ENCODE measurements at places on chromosomes 7 and 10. TPM values are rescaled to one million over a fixed set of nuclear protein-coding genes. Genes with fewer than 3 reads are reported as not detected.

The CEP55 gene
- total RNA-seq: 30.8 TPM

The FFAR4 gene
- total RNA-seq: not detected

The PILRA gene
- not detected for total RNA-seq

GRCh38 chr7:12199363-12199762 is 11.7 kb upstream of the TMEM106B start:
- no peaks in the 10 kb centered on the region for H3K27me3 ChIP-seq
- no peaks in the 10 kb centered on the region for H3K4me1 ChIP-seq
- no peaks in the 10 kb centered on the region for H3K36me3 ChIP-seq
- H3K27ac ChIP-seq: no peak overlapping the region

DNA sequence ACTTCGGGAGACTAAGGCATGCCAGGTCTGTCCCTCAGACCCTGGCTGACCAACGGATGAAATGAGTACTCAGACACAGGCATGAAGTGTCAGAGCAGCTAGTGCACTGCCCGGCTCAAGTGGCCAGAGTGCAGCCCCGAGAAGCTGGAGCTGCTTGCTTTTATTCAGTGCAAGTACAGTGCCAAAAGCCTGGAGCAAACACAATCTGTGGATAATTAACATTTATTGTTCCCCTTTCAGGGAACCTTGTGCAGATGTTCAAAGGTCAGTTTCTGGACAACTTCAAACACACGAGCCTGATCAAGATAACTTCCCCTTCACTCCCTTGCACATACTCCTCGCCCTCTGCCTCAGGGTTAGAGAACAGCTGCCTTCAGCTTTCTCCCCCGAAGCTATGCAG is 7.9 kb upstream of the ATE1 start:
- no peaks in the 10 kb centered on the region for H3K36me3 ChIP-seq
- H3K4me3 ChIP-seq: no peak overlapping the region
- H3K27ac ChIP-seq: no peak overlapping the region
- H3K4me1 ChIP-seq: no peaks in the 10 kb centered on the region
- DNase-seq: no peak

DNA sequence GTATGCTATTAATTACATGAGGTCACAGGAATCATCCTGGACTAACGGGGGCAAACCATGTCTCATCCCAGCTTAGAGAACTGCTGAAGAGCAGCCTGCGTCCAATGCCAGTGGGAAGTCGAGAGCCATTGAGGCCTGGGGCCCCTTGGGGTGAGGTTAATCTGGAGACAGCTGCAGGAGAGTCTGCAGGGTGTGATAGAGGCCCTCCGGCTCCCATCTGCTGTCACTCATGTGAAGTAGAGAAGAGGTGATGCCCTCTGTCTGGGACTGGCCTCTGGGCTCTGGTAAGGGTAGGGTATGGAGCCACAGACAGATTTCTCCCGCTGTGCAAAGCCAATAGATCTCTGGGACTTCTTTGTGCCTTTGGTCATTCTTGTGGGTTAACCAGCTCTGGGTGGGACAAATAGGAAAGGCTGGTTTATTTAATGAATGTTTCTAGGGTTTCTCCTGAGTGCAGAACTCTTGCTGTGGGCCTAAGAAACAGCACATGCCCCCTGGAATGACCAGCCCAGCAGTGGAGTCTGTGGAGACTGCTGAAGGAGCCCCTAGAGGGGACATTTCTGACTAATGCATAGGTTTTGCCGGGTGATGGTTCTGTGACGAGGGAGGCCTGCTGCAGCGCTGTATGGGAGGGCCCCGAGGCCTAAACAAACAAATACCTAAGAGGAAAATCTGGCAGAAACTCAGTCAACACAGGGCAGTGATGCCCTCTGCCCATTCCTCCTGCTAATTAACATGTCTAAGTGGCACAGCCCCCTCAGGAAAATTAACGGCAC is 34.5 kb downstream of the CRHR2 start:
- no peaks in the 10 kb centered on the region for H3K27me3 ChIP-seq
- H3K27ac ChIP-seq: no peak overlapping the region
- H3K4me1 ChIP-seq: no peaks in the 10 kb centered on the region
- no peak for DNase-seq

DNA sequence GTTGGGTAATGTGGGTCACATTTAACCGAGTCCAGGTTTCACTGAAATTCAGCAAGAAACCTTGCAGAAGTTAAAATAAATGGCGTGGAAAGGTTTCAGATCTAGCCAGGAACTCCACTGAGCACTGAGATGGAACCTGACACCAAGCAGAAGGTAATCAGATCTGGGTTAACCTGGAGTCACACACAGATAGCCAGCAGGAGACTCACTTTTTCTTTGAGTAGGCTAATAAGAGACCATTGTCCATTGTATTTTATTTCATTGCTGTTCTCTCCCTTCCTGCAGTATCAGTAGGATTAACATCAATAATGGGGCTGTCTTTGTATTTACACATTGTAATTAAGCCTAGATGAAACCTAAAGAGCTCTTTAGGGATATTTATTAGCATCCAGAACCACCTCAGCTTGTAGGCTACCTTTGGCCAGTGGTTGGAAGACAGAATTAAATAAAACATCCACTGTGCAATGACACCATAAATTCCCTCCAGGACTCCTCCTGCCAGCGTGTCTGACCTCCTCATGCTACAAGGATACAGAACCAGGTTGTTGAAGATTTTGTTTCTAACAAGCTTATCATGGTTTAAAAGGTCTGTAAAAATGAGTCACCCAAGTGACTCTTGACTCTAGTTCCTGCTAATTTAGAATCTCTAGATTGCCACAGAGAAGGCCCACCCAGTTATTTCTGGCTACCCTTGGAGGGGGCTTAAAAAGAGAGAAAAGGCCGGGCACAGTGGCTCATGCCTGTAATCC is 151.1 kb downstream of the SORCS1 start:
- H3K4me1 ChIP-seq: no peaks in the 10 kb centered on the region
- H3K27ac ChIP-seq: no peak overlapping the region
- no peaks in the 10 kb centered on the region for H3K36me3 ChIP-seq

DNA sequence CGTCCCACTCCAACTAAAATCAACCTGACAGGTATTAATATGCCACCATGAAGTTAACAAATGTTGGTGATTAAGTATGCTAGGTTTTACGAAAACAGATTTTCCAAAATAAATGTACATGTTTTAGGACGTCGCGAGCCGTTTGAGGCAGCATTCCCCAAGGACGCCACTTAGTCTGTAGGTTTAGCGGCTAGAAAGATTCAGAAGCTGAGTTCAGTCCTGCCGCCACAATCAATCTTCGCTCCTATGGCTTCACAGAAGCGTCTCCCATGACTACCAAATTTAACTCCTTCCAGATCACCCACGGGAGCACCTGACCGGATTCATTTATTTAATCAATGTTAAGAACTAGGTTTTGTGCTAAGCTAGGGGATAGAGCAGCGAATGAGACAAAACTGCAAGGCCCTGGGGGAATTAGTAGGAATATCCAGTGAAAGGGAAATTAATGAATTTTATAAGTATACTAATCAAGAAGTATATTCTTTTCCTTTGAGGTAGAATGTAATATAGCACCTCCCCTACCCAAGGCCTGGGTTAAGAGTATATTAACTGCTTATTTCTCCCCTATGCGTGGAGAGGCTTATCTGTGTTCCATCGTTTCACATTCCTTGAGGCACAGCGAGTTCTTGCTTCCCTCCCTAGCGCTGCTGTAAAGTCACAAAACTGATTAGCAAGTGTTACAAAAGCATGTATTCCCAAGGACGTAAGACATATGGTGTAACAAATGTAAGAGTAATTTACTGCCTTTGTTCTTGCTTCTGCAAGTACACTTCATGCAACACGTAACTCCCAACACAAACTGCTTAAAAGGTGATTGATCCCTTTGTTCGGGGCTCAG is 994 bp upstream of the CYP51A1 start:
- no peaks in the 10 kb centered on the region for H3K36me3 ChIP-seq
- no peak for DNase-seq
- H3K27me3 ChIP-seq: no peaks in the 10 kb centered on the region

DNA sequence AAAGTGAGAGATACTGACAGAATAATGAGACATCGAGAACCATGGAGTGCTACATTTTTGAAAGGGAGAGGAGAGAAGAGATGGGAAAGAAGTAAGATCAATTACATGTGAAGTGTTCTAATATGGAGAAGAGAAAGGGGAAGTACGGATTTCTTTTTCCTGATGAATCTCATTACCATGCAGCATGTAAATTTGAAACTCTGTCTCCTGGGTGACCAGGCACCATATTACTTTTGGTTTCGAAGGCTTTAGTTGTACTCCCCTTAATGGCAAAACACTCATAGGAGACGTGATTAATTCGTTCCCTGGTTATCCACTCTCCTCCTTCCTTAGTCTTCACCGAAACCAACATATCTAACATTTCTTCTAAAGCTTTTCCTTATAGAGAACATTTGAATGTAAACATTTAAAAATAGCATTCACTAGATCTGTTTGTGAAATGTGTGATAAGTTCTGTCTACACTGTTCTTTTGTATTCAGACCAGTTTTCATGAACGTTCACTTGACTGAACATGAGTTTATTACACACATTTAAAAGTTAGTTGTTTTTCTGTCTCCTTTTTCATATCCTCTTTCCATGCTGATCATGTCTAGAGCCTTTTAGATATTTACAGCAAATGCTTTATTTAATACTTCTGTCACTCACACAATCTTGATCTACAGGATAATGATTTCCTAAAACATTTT is 80.2 kb upstream of the MSRB2 start:
- H3K27ac ChIP-seq: no peak overlapping the region
- H3K27me3 ChIP-seq: no peaks in the 10 kb centered on the region
- H3K4me1 ChIP-seq: no peaks in the 10 kb centered on the region

GRCh38 chr7:31744294-31744874 is 57.4 kb downstream of the PPP1R17 start:
- H3K27ac ChIP-seq: no peak overlapping the region
- peaks cover 3% of the 10 kb centered on the region for H3K4me1 ChIP-seq
- H3K36me3 ChIP-seq: no peaks in the 10 kb centered on the region
- H3K4me3 ChIP-seq: no peak overlapping the region

DNA sequence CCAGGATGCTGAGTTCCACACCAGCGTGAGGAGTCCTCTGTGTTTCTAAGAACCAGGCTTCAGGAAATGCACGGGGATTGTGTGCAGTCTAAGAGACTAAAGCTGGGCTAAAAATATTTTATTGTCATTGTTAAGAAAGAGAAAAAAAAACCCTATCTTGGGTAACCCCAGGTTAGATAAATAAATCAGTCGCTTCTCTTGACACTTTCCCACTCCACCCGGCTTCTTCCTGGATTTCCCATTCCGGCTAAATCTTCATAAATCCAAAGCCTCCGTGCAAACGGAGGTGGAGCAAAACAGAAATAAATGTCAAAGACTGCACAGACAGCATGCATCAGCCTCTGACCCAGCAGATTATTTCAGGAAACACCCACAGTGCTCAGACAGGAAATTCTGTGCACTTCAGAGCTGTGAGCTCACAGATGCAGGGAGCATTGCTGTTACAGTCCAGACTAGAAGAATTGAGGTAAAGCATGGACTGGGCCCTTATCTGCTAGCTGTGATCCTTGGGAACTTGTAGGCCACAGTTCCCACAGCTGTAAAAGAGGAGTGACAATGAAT is 44.8 kb upstream of the GRID1 start:
- H3K36me3 ChIP-seq: no peaks in the 10 kb centered on the region
- peak overlapping the region; percentile 62 for H3K27ac ChIP-seq
- DNase-seq: peak; percentile 86
- H3K4me1 ChIP-seq: peaks cover 7% of the 10 kb centered on the region
- no peak overlapping the region for H3K4me3 ChIP-seq
- H3K27me3 ChIP-seq: no peaks in the 10 kb centered on the region

GRCh38 chr7:6558837-6559236 is 7.6 kb upstream of the GRID2IP start:
- H3K4me3 ChIP-seq: no peak overlapping the region
- peak; percentile 21 for DNase-seq
- no peak overlapping the region for H3K27ac ChIP-seq
- peaks cover 2% of the 10 kb centered on the region for H3K27me3 ChIP-seq

DNA sequence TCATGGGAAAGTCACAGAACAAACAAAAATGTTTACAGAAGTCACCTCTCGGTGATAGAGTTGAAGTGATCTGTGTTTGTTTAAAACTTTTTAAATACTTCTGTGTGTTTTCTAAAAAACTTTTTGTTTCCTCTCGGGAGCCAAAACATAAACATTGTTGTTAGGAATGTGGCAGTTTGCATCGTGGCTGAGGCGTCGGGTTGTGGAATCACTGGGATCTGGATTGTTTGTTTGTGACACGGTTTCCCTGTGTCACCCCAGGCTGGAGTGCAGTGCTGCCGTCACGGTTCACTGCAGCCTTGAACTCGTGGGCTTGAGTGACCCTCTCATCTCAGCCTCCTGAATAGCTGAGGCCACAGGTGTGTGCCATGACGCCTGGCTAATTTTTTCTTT is 29.0 kb upstream of the SUN1 start:
- H3K36me3 ChIP-seq: no peaks in the 10 kb centered on the region
- H3K4me1 ChIP-seq: peaks cover 3% of the 10 kb centered on the region
- DNase-seq: no peak
- no peaks in the 10 kb centered on the region for H3K27me3 ChIP-seq

DNA sequence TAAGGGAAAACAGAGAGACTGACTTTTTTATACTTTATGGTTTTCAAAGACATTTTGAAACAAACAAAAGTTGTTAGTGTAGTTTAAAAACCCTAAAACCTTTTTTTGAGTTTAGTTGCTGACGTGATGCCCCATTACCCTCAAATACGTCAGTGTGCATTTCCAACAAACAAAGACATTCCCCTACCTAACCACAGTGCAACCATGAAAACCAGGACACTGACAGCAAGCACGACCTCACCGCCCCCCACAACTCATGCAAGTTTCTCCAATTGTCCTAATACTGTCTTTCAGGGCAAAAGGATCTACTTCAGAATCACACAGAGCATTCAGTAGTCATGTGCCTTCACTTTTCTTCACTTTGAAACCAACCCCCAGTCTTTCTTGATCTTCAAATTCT is 75.0 kb downstream of the WNT2 start:
- H3K4me3 ChIP-seq: no peak overlapping the region
- H3K36me3 ChIP-seq: no peaks in the 10 kb centered on the region
- no peaks in the 10 kb centered on the region for H3K27me3 ChIP-seq
- H3K27ac ChIP-seq: peak overlapping the region; percentile 72
- peak; percentile 48 for DNase-seq

GRCh38 chr10:124066781-124067714 is 26.4 kb downstream of the CHST15 start:
- no peak overlapping the region for H3K4me3 ChIP-seq
- H3K36me3 ChIP-seq: no peaks in the 10 kb centered on the region
- H3K27me3 ChIP-seq: no peaks in the 10 kb centered on the region
- H3K27ac ChIP-seq: no peak overlapping the region
- no peaks in the 10 kb centered on the region for H3K4me1 ChIP-seq
- DNase-seq: no peak

GRCh38 chr7:69108097-69108496 is 490.2 kb upstream of the AUTS2 start:
- no peak for DNase-seq
- no peaks in the 10 kb centered on the region for H3K4me1 ChIP-seq
- H3K27me3 ChIP-seq: no peaks in the 10 kb centered on the region
- no peak overlapping the region for H3K27ac ChIP-seq
- no peaks in the 10 kb centered on the region for H3K36me3 ChIP-seq

- H3K4me1 ChIP-seq: peaks cover 2% of the 10 kb centered on the region
- DNase-seq: no peak
- H3K36me3 ChIP-seq: no peaks in the 10 kb centered on the region
- H3K27me3 ChIP-seq: peaks cover 25% of the 10 kb centered on the region
Measured at GRCh38 chr10:78342827-78343653, 309.4 kb downstream of the RPS24 start.

- H3K27ac ChIP-seq: no peak overlapping the region
- DNase-seq: peak; percentile 33
- no peaks in the 10 kb centered on the region for H3K36me3 ChIP-seq
Measured at GRCh38 chr7:106793015-106793975, 71.8 kb upstream of the PIK3CG start.
